Stimulated activated CD4-positive, alpha-beta T cell treated with anti-CD3 and anti-CD28 coated beads, Interleukin-1b, Interleukin-23, amount 100 ng/mL, for 24 hours (primary cell): ENCODE measurements at places on chromosomes 11 and 22.

- DNase-seq = no peak
Observed at GRCh38 chr11:76830639-76831327, 29.9 kb upstream of the ACER3 start.

- no peak for DNase-seq
Observed at GRCh38 chr11:38160433-38160832, 1562.4 kb upstream of the RAG2 start.

- no peak for DNase-seq
Observed at GRCh38 chr11:121561240-121561639, 108.5 kb upstream of the SORL1-AS1 start.

DNA sequence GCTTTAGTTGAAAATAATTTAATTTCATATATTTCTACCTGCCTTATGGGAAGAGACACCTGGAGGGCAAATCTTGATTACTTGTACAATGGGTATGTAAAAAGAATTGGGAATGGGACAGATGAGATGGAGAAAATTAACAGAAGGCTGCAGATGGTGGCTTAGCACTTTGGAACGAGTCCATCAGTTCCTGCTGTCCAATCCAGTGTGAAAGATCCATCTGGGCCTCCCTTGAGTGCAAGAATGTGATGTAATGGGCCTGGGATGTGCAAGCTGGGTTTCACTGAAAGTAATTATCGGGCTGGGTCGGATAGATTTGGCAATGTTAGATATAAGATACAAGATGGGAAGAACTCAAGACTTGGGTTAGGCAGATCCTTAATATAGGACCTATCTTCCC, 42.0 kb downstream of the CECR2 start:
- DNase-seq = no peak

DNA sequence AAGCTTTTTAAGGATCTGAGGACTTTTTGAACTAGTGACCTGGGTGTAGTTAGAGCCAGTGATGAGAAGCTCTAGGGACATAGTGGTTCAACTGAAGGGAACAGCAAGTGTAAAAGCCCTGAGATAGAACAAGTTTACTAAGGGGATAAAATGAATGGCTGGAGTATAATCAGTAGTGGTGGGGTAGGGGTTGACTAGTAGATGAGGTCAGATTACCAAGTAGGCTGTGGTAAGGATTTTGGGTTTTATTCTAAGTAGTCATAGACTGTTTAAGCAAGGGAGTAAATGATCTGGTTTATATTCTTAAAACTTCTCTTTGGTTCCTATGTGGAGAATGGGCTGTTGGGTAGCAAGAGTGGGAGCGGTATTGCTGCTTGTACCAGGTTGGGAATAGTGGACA, 15.3 kb downstream of the TRIM44 start:
- no peak for DNase-seq
